ENCODE measurements at places on chromosomes 4 and X.

DNA sequence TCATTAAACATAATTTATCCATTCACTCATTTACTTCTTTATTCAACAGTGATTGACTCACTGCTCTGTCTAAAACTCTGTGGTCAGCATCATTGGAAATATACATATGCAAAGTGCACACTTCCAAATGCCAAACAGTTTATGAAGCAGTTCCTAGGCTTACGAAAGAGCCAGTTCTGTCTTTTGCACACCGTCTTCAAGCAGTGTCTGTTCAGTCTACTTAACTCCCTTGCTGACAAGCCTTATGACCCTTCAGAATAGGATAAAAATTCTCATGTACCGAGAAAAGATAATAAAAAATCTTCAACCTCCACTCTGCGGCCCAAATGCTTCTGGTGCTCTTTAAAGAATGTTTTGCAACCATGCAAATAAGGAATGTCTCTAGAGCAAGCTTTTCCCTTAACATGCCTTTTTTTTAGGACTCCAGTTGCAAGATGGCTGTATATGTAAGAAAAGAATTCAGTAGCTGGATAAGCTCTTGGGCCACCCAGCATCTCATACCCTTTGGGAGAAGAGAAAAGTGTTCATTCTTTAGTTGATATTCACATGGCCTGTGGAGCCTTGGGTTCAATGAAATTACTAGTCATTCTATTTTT, 1037.0 kb upstream of the SLIT2 start:
- DNase-seq = no peak

GRCh38 chr4:22014222-22014741, 65.7 kb upstream of the KCNIP4 start:
- no peak for DNase-seq

GRCh38 chr4:69831646-69832325, 28.2 kb downstream of the SULT1E1 start:
- DNase-seq = peak; percentile 72

GRCh38 chr4:55866973-55867574, 13.6 kb downstream of the EXOC1 start:
- peak; percentile 75 for DNase-seq

GRCh38 chrX:44343412-44344141, at the start of gene EFHC2:
TSS of gene EFHC2 (minus strand) at chrX:44343672. CDS start at chrX:44343588, 84 bp downstream.
- no peak for DNase-seq

GRCh38 chrX:40778861-40779575, 43.7 kb upstream of the MED14 start:
- DNase-seq = no peak
